ENCODE measurements at places on chromosomes 6 and 20.
A peak's percentile ranks its signal among the peaks of the same experiment; 100 is the strongest.

DNA sequence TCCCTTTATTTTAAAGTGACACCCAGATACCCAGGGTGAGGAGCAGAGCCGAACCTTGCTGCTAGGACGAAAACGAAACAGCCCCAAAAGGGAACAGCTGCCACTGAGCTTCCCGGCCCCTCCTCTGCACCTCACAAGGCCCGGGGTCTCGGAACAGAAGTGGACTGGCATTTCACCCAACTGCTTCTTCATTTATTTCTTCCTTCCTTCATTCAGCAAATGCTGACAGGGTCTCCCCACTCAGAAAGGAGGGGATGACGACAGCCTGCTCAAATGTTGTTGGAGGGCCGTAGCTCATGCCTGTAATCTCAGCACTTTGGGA, 220.3 kb downstream of the PREX1 start:
- DNase-seq, result no peak

DNA sequence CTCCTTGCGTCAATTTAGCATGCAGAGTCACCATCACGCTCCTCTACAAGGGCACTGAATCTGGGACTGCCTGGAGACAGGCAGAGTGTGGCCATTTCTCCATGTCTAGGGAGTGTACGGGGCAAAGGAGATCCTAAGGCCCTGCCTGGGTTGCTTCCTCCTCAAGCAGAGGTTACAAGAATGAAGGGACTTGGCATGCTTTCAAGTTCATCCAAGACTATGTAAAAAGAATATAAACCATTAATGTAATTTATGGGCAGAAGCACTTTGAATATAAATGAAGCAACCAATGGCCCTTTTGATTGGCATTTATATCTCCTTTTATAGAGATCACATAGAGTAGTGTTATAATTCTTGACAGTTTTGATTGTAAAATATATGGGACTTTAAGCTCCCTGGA, 137.5 kb downstream of the BTBD3 start:
- no peak for DNase-seq

- peak; percentile 76 for DNase-seq
Observed at GRCh38 chr20:34515484-34516246, 557 bp upstream of the DYNLRB1 start.

DNA sequence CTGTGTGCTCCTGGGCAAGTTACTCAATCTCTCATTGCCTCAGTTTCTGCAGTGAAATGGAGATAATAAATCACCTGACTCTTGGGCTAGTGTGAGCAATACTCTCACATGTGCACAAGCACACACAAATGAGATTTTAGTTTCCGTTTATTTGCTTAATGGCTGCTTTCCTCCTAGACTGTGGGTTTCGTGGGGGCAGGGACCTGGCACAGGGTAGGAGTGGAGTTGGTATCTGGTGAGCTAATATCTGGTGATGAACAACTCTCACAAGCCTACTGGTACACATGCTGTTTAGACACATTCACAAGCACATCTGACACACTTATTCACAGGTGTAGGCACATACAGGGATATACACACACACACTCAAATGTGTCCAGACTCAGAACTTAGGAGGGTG, 73.8 kb downstream of the TOX2 start:
- DNase-seq, result no peak

DNA sequence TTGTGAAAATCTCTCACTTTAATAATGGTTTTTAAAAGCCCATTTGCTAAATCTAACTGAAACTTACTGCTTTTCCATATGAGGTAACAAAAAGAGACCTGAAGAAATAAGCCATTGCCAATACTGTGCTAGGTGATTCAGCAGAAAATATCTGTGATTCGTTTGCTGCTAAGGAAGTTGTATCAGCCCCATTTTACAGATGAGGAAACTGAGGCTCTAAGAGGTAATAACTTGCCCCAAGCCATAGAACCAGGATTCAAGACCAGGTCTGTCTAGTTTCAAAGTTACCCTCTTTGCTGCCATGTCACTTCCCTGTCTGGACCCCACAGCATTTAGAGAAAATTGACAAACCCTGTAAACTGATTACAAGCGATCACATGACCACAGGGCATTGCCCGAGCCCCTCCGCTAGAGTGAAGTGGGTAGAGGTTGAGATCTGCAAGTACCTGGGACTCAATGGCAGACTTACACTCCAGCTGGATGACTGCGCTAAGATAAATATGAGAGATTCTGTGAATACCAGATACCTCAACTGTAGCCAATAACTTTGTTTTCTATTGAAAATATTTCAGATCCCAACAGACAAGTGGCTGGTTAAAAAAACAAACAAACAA, 69.3 kb downstream of the TNFRSF21 start:
- DNase-seq, result no peak

GRCh38 chr6:166725571-166725970, 98.5 kb upstream of the RPS6KA2 start:
- DNase-seq, result no peak

DNA sequence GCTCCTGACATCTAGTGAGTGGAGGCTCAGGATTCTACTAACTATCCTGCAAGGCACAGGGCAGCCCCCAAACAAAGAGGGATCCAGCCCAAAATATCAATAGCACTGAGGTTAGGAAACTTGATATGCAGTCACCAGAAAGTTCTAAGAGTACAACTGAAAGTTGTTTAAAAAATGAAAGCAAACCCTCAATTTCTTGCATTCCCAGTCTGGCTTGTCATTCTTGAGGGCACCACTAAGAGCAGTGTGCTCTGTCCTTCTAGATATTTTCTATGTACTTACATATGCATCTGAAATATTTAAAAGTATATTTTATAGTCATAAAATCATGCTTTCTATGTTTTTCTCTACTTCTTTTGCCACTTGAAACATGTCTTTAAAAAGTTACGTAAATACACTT, 35.9 kb downstream of the CST8 start:
- no peak for DNase-seq

DNA sequence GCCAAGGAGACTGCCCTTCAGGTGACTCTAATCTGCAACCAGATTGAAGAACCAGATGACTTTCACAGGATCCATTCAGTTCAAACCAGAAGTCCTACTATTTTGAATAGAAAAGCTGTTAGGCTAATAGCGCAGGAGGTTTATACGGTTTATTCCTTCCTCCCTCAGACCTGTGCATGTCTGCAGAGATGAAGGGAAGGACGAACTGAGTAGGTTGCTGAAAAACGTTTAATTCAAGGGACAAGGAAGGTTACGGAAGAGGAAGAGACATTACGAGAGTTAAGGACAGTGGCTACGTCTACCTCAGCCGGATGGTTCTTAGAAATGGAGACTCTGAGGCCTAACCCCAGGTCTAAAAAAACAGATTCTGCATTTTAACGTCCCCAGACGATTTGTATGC, 978 bp downstream of the AURKA start:
- DNase-seq, result no peak

DNA sequence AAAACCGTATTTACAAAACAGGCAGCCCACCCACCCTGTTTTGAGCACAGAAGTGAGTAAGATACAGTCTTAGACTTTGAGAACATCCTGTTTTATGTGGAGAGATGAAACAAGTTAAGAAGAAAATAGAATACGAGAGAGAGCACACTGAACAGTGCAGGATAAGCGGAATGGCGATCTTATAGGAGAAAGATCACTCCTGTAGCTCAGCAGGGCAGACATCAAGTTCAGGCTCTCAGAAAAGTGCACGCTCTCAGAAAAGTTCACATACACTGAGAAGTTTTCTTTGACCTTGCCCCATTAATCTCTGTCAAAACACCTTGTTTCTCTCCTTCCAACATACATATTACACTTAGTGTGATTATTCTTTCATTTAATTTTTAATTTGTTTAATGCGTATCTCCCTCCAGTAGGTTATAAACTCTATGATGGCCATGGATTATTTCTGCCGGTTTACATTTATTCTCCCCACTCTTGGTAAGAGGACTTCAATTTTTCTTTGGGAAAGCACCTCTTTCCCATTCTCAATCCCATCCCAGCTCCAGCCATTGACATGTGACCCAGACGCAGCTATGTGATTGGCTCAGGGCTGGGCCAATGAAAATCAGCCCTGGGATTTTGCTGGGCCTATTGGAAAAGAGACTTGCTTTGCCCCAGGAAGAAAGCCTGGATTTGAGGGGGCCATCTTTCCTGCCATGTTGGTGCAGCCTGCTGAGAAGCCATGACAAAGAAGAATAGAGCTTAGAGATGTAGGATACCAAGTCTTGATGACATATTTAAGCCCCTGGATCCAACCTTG, 16.2 kb downstream of the KCNB1 start:
- no peak for DNase-seq

DNA sequence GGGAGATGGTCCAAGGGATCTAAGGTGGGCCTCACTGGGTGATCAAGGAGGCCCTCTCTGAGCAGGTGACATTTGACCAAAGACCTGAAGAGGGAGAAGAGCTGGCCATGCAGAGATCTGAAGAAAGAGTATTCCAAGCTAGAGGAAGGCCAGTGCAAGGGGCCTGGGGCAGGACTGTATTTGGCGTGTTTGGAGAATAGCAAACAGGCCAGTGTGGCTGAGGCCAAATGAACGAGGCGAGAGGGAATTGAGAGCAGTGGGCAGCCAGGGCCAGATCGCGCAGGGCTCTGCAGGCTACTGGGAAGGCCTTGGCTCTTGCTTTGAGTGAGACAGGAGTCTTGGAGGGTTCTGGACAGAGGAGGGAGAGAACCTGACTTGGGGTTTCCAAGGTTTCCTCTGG, 9.3 kb downstream of the NOL4L start:
- DNase-seq, result no peak

DNA sequence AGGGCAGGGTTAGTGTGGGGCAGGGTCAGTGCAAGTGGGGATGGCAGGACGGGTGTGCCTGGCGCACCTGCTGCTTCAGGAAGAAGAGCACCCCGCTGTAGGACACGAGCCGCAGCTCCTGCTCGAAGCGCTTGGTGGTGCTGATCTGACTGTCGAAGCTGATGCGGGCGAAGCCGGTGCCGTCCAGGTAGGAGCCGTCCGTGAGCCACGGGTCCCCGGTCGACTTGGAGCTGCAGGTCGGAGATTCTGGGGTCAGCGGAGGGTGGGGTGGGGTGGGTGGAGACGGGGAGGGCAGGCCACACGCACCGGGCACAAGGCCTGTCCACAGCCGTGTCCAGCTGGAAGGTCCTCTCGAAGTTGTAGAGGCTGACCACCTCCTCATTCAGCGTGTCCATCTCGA, 10.2 kb downstream of the ADRM1 start:
- no peak for DNase-seq

- DNase-seq, result no peak
Observed at GRCh38 chr6:31879901-31880300, 1.1 kb upstream of the SLC44A4 start.

GRCh38 chr6:145621776-145622175, 113.5 kb downstream of the EPM2A start:
- no peak for DNase-seq

DNA sequence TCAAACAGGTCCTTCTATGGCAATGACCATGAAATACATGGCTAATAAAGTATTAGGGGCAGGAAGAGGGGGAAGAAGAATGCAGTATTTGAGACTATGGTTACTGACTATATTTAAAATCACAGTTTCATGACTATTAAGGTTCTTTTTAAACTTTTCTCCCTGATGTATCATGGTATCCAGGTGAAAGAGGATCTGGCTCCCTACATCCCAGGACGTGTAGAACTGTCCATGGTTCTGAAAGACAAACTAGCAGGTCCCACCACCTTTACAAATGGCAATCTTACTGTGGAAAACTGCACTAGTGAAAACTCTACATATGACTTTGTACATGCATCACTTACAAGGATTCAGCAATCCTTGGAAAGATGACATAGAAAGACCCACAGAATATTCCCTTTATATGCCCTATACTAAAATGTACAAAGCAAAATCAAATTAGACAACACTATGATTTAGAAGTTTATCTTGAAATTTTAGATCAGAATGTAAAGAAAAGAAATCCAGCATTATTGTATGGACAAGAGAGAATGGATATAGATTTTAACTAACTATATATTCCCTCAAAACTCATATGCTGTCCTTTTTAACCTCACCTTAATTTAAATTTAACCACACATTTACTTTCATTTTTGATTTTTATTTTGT, 33.5 kb downstream of the RPP21 start:
- DNase-seq, result no peak

- DNase-seq, result no peak
Observed at GRCh38 chr6:16921399-16922110, 160.3 kb upstream of the ATXN1 start.

- peak; percentile 70 for DNase-seq
Observed at GRCh38 chr20:347640-348484, 951 bp downstream of the NRSN2 start.

DNA sequence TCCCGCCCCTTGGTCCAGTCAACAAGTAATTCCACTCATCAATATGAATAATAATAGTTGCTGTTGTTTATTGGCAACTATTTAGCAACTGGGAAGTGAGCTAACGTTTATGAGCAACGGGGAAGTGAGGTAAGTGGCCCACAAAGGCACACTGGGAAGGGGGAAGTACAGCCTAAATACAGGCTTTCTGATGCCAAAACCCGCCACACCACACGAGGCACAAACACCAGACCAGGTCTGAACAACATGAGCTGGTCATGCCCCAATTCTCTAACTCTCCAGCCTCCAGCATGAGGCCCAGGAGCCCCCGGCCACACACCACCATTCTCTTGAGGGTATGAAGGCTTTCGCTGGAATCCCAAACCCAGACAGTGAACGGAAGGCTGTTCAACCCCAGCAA, 50.8 kb downstream of the PREX1 start:
- DNase-seq, result no peak

- peak; percentile 15 for DNase-seq
Observed at GRCh38 chr20:39885975-39886649, 802.9 kb downstream of the MAFB start.

GRCh38 chr6:166664135-166664534, 37.1 kb upstream of the RPS6KA2 start:
- DNase-seq, result no peak

DNA sequence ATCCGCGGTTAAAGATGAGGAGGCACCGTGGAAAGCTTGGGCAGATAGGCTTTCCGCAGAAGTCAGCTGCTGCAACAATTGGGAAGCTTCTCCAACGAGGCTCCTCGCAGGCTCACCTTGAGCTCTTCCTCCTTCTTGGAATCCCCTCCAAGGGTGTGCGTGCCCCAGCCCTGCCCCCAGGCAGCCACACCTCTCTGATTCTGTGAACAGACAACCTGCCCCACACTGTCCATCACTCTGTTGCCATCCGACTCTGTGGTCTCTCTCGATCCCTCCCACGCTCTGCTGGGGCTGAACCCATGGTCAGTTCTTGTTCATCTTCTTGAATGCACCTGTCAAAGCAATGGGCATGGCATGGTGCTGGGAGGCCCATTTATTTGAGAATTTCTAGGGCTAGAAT, 31.5 kb downstream of the PACSIN1 start:
- no peak for DNase-seq

GRCh38 chr6:33592595-33593413, 12.7 kb upstream of the BAK1 start:
- no peak for DNase-seq

DNA sequence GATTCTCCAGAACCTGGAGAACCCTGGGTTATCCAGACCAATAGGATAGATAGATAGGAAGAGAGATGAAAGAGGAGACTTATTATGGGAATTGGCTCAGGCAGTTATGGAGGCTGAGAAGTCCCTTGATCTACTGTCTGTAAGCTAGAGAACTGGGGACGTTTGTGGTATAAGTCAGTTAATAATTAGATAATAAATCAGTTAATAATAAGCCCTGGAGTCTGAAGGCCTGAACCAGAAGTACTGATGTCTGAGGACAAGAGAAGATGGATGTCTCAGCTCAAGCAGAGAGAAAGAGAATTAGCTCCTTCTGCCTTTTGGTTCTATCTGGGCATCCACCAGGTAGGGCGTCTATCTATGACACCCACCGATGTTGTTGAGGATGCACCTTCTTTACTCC, 72.9 kb upstream of the SLC22A23 start:
- DNase-seq, result no peak

- DNase-seq, result no peak
Observed at GRCh38 chr6:44211284-44211683, 5.4 kb upstream of the MYMX start.

GRCh38 chr6:122154155-122154554, 245.3 kb upstream of the HSF2 start:
- no peak for DNase-seq
